ENCODE measurements at places on chromosomes 5 and 9.

DNA sequence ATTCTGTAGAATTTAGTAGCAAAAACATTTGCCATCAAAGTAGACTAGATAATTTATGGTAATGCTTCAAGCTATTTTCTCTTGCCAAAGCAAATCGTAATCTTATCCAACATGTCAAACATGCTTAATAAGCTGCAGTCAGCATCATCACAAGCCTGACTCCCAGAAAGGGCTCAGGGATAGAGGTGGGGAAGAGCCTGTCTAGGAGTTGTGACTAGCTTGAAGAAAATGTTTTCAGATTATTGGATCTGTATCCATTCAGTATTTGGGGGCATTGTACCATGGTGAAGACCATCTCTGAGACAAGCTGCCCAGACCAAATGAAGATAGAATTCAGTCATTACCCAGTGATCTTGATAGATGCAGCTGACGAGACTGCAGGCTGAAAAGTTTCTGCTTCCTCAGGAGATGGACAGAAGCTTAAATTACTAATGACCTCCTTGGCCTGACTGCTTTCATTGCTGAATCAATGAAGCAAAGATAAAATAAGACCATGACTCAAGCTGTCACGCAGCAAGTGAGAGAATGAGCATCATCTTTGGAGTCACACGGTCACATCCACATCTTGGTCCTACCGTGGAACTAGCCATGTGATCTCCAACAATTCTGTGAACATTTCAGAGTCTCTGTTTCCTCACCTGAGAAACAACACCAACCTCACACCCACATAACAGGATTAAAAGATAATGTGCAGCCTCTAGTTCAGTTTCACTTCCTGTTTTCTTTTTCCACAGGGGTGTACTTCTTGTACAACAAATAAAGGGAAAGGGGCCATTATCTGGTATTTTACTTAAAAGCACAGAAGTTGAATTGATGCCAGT is 9.4 kb downstream of the ERAP2 start:
- H3K27ac ChIP-seq, result no peak overlapping the region
- H3K4me1 ChIP-seq, result peaks cover 4% of the 10 kb centered on the region
- no peak overlapping the region for H3K4me3 ChIP-seq

GRCh38 chr9:34601937-34602573 is 9.8 kb downstream of the RPP25L start:
- H3K4me3 ChIP-seq, result no peak overlapping the region
- H3K36me3 ChIP-seq, result no peaks in the 10 kb centered on the region
- peaks cover 9% of the 10 kb centered on the region for H3K27me3 ChIP-seq

- no peak overlapping the region for H3K4me3 ChIP-seq
- H3K27me3 ChIP-seq, result no peaks in the 10 kb centered on the region
- peaks cover 2% of the 10 kb centered on the region for H3K36me3 ChIP-seq
- DNase-seq, result no peak
Observed at GRCh38 chr9:99826579-99826978, 4.9 kb downstream of the NR4A3 start.

DNA sequence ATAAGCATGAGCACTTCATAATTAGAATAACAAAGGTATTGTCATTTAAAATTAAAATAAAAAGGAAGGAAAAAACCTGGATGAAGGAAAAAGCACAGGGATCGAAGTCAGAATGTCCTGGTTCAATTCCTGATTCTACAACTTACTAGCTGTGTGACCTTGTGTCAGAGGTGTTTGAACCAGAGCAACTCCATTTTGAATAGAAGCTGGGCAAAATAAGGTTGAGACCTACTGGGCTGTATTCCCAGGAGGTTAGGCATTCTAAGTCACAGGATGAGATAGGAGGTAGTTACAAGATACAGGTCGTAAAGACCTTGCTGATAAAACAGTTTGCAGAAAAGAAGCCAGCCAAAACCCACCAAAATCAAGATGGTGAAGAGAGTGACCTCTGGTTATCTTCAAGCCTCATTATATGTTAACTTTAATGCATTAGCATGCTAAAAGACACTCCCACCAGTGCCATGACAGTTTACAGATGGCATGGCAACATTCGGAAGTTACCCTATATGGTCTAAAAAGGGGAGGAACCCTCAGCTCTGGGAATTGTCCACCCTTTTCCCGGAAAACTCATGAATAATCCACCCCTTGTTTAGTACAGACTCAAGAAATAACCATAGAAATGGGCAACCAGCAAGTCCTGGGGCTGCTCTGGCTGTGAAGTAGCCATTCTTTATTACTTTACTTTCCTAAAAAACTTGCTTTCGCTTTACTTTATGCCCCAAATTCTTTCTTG is 412.7 kb downstream of the PIK3R1 start:
- H3K36me3 ChIP-seq, result no peaks in the 10 kb centered on the region
- no peak overlapping the region for H3K27ac ChIP-seq
- H3K4me3 ChIP-seq, result no peak overlapping the region
- no peak for DNase-seq
- no peaks in the 10 kb centered on the region for H3K27me3 ChIP-seq
- H3K4me1 ChIP-seq, result no peaks in the 10 kb centered on the region

GRCh38 chr5:1418921-1419280 is 26.3 kb downstream of the SLC6A3 start:
- H3K36me3 ChIP-seq, result no peaks in the 10 kb centered on the region
- H3K4me1 ChIP-seq, result no peaks in the 10 kb centered on the region
- no peak overlapping the region for H3K27ac ChIP-seq
- no peak for DNase-seq

DNA sequence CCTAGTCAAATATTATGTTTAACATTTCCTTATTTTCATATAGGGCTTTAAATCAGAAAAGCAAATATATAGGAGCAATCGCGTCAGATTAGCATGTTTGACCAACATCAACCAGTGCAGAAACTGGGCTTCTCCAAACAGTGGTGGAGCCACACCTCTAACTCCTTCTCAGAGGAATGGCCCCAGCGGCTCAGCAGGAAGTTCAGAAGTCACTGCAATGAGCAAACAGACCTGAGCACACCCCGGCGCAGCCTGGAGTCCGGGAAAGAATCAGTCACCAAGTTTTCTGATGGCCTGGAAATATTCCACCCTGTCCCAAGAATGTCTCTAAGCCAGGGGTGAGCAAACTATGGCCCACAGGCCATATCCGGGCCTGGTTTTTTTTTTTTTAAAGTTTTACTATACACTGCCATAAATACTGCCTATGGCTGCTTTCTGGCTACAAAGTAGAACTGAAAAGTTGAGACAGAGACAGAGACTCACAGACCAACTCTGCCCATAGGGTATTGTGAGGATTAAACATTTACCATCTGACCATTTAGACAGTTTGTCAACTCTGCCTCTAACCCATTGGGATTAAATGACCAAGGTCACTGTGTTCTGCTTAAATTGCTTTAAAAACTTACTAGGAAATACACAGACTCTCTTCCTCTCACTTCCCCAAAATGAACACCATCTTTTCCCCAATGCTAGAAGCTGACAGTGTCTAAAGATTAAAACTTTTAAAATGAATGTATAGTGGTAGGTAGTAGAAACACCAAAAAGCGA is 5.4 kb downstream of the GOLM1 start:
- H3K4me1 ChIP-seq, result peaks cover 2% of the 10 kb centered on the region
- no peaks in the 10 kb centered on the region for H3K27me3 ChIP-seq
- peak; percentile 10 for DNase-seq
- no peak overlapping the region for H3K27ac ChIP-seq

DNA sequence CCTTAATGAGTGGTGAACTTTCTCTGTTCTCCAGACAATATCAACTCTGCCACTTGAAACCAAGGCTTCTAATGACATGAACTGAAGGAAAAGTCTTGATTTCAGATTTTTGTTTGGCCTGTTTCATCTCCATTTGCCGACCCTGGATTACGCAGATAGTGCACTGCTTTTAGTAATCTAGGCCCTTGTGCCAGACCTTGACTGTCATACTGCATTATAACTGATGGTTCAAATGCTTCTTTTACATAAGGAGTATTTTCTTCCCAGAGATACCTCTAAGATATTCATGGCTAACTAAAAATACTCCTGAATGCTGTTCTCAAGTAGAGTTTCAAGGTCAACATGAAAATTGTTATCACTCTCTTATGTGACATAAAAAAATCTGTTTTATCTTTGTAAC is 238.7 kb upstream of the SEMA6A start:
- no peaks in the 10 kb centered on the region for H3K27me3 ChIP-seq
- no peaks in the 10 kb centered on the region for H3K4me1 ChIP-seq
- no peaks in the 10 kb centered on the region for H3K36me3 ChIP-seq
- H3K27ac ChIP-seq, result no peak overlapping the region

Data from fibroblast of lung (primary cell).